ENCODE measurements at places on chromosomes 2 and 18. TPM values are rescaled to one million over a fixed set of nuclear protein-coding genes. Genes with fewer than 3 reads are reported as not detected.

The PLGLB1 gene
- total RNA-seq = 0.99 TPM

The LOXL3 gene
- total RNA-seq = 12.6 TPM

The DCAF17 gene
- total RNA-seq = 21.6 TPM

The STEAP3 gene
- total RNA-seq = 13.7 TPM

The CABYR gene
- 5.6 TPM for total RNA-seq

The NETO1 gene
- 0.26 TPM for total RNA-seq

The PCBP1 gene
- 30.6 TPM for total RNA-seq

The ABCB11 gene
- not detected for total RNA-seq

The ABCG8 gene
- not detected for total RNA-seq

The CDH19 gene
- not detected for total RNA-seq

Data from fibroblast of lung (primary cell).